ENCODE measurements at places on chromosomes 11 and 22.

DNA sequence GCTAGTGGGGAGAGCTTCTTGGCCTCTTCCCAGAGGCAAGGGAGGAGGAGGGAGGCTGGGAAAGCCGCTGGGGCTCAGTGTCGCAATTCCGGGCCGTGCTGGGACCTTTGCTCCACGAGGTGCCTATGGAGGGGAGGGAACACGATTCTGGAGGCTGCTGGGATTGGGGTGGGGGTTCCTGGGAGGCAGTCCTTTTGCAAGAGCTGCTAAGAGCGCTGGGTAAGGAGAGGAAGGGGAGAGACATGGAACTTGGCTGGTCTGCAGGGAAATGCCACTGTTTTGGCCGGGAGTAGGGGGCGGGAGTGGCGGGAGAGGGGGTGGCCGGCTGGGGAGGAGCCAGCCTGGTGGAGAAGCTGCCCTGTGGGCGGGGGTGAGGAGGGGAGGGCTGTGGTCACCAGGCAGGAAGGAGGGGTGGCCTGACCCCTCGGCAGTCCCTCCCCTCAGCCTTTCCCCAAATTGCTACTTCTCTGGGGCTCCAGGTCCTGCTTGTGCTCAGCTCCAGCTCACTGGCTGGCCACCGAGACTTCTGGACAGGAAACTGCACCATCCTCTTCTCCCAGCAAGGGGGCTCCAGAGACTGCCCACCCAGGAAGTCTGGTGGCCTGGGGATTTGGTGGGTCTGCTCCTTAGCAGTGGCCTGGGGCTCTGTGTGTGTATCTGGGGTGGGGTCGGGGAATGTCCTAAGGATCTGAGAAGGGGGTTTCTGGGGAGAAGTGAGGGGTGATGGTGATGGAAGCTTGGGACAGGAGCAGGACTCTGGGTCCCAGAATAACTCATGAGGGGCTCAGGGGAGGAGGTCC is at the start of gene NR1H3:
Gene NR1H3 (plus strand): TSS at position 480 of the 800 bp plus-strand sequence. CDS start 1,221 bp downstream, outside the sequence.
- DNase-seq = no peak

GRCh38 chr22:17380359-17381087 is 11.3 kb downstream of the CECR2 start:
- DNase-seq = no peak

- DNase-seq = no peak
These were observed 32.7 kb upstream of the MICAL2 start for GRCh38 chr11:12077535-12078280.

GRCh38 chr22:24128021-24128420 is 53.3 kb upstream of the SUSD2 start:
- DNase-seq = no peak
